ENCODE measurements at places on chromosomes 5 and 9.

GRCh38 chr5:78360674-78360923 lies 182 bp downstream of the SCAMP1 start:
- no peak for DNase-seq

- DNase-seq = no peak
Observed at GRCh38 chr5:127960270-127960691, 123.3 kb upstream of the SLC12A2 start.

GRCh38 chr5:55471468-55471867 lies 63.3 kb downstream of the PLPP1 start:
- DNase-seq = no peak

DNA sequence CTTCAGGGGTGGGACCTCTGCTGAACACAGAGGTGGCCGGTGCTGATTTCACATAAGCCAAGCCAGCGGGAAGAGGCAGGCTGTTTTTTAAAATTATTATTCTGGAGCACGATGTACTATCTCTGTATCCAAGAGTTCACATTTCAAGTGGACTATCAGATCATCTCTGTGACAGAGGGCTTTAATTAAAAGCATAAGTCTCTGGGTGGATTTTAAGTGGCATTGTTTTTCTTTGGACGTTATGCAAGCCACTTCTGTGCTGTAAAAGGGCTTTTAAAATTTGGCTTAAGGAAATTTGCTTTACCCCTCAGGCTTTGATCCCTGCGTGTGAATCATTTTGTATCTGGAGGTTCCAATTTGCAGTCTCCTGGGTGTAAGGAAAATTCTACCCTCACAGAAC lies 124.7 kb downstream of the PALM2AKAP2 start:
- DNase-seq = no peak

GRCh38 chr5:151497391-151498002 lies 50.1 kb downstream of the SLC36A1 start:
- DNase-seq = no peak
